ENCODE measurements at places on chromosomes 4 and X.

DNA sequence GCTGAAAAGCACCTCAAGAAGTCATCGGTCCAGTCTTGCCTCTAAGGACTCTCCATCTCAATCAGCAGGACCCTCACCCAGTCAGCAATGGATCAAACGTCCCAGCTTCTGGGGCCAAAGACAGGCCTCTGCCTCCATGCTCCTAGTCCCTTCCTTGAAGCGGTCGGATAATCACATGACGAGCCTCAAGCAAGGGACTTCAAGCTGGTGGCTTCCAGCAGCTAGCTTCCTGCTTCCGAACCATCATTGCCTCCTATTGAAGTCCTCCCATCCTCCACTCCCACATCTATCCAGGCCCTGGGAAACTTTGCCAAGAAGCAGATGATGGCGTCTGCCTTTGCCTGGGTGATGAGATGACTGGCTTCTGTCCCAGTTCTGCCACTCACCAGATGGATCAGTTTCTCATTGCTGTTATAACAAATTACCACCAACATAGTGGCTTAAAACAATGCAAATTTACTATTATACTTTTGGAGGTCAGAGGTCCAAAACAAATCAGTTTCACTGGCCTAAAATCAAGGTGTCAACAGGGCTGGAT, 135.2 kb upstream of the MAMLD1 start:
- DNase-seq, result no peak

DNA sequence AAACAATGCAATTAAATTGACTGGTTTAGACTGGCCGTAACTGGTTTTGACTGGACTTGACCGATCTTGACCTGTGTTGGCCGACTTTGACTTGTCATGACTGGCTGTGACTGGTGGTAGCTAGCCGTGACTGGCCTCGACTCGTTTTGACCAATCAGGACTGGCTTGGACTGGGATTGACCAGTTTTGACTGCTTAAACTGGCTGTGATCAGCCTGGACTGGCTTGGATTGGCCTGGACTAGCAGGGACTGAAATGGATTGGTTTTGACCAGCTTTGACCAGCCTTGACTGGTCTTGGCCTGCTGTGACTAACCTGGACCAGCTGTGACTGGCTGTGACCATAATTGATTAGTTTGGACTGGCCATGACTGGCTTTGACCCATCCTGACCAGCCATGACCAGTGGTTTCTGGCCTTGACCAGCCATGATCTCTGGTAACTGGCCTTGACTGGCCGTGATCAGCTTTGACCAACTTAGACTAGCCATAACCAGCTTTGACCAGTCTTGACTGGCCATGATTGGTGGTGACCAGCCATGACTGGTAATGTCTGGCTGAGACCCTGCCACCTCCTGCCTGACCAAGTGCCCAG, 13.1 kb downstream of the SUV39H1 start:
- DNase-seq, result no peak

DNA sequence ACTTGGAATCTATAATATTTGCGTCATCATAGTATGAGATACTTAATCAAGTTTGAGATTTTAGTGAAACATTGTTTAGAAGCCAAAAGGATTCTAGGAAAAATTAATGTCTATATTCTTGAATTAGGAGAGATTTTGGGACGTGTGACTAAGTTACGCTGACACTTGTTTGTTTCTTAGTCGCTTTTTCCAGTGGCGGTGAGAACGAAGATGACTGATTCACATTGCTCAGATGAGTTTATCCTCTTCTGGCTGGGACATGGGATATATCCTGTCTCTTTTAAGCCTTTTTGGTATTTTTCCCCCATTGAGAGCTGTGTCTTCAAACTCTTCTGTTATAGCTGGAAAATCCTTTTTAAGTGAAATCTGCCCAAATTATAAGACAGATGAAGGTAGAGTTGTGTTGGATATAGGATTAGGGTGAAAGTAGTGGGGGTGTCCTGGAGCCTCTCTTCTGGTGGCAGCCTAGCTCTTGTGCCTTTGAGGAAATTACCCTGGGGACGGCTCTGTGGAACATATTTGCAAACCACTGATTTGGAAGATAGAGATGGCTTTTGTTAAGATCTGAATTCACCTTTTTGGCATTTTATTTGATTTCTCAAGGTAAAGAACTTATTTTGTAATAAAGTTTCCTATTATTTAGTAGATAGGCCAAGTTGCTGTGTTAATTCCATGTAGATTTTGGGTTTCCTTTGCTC, 49.7 kb downstream of the HTT start:
- no peak for DNase-seq

DNA sequence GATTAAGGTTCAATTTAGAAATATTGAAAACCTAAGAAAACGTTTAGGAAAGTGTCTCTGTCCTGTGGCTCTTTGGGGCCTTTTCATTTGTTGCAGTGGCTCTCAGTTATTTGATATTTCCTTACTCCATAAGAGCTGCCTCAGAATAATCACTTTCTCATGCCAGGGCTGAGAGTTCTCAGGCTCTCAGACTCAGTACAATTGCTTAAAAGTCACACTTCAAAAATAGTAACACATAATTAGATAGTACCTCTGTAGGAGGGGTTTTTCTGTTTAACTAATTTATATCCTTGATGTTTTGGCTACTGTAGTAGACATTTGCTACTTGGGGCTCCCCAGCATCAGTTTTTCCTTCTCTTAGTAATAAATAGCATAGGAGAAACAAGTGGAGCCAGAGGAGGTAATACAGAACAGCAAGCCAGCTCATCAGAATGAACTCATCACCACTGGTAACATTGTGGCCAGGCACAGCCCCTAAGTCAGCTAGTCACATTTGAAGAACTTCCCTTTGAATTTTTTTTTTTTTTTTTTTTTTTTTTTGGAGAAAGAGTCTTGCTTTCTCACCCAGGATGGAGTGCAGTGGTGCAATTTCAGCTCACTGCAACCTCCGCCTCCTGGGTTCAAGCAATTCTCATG, 8.0 kb upstream of the HNRNPD start:
- DNase-seq, result no peak

GRCh38 chr4:68434836-68435235, 12.4 kb upstream of the TMPRSS11E start:
- no peak for DNase-seq

DNA sequence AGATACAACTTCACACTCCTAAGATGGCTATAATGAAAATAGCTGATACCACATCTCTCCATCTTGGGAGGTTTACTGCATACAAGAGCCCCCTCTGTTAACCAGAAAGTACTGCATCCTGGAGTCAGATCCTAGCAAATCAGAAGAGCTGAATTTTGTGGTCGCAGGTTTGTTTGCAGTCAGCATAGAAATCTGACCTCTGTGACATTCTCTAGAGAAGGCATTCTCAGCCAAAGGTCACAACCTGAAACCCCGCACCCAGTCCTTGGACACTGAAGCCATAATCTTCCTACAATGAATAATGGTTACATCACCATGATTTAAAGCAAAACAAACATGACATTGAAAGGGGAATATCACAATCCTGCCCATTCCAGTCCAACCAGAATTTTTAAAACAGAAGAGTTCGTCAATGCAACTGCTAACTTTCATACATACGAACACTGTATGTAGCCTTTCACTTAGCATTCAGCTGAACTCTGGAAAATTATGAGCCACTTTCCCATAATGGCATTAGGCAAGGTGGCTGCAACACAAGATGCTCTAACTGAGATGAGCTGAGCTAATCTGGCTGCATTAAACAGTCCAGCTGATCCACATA, 17.6 kb downstream of the HS6ST2 start:
- DNase-seq, result no peak

DNA sequence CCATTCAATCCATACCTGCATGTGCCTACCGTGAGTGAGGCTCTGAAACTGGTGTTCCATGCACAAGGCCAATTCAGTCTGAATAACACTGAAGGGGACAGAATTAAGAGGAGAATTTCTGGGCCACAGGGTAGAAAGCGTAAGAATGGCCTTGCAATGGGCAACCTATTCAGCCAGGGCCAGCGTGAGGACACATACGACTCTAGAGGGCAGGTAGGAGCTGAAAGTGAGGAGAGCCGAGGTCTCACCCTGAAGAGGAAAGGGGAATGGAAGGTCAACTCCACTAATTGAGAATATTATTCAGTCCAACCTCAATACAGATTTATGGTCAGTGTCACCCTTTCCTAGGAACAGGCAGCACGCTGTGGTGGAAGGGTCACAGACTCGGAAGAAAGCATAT, 202.2 kb downstream of the TRIML1 start:
- DNase-seq, result no peak
